Stimulated activated CD4-positive, alpha-beta T cell treated with anti-CD3 and anti-CD28 coated beads, Interleukin-1b, Interleukin-23, amount 100 ng/mL, for 1 hour (primary cell): ENCODE measurements at places on chromosomes 11 and 22.

DNA sequence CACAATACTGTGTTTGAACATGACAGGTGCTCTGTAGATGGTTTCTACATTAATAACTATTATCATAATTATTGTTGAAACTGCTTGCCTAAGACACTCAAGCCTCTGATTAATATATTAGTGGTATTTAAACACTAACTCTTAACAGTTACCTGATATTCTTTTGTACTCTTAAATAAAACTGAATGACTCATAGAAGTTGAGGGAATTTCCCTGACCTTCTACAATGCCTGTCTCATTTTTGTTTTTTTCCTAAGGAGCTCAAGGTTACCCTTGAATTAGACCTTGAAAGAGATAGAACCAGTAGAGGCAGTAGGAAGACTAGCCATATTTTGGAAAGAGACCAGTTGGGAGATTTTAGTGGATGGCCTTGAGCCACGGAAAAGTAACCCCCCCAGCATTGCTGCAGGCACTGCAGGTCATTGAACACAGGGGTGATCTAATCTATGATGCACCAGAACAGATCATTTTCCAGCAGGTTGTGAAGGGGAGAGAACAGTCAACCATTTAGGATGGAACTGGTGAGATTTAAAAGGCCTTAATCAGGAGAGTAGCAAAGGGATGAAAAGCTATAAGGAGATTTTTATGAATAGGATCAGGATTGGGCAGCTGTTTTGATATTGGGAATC, 148.3 kb downstream of the PGR start:
- no peak for DNase-seq

- DNase-seq, result no peak
Measured at GRCh38 chr11:122642971-122643370, 12.6 kb upstream of the UBASH3B start.

GRCh38 chr11:2275334-2276279, 5.2 kb upstream of the ASCL2 start:
- no peak for DNase-seq

GRCh38 chr22:50274311-50274710, 4.1 kb upstream of the MAPK11 start:
- no peak for DNase-seq

GRCh38 chr11:74769055-74769707, 20.5 kb downstream of the RNF169 start:
- no peak for DNase-seq

DNA sequence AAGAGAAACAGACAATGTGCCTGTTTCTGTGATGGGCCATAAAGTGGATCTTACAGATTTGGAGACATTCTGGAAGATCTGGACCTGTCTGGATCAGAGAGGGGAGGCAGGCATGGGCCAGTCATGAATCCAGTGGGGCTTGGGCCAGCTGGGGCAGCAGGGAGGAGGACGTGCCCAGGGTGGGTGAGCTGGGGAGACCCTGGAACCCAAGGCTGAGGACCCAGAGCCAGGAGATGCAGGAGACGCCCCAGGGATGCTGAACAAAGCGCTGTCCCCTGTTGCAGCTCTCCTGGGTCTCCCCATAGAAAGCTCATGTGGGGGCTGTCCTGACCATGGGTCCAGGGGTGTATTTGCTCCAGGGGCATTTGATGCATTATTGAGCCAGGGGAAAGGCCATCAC, 1.5 kb upstream of the APOBEC3A start:
- DNase-seq, result no peak

DNA sequence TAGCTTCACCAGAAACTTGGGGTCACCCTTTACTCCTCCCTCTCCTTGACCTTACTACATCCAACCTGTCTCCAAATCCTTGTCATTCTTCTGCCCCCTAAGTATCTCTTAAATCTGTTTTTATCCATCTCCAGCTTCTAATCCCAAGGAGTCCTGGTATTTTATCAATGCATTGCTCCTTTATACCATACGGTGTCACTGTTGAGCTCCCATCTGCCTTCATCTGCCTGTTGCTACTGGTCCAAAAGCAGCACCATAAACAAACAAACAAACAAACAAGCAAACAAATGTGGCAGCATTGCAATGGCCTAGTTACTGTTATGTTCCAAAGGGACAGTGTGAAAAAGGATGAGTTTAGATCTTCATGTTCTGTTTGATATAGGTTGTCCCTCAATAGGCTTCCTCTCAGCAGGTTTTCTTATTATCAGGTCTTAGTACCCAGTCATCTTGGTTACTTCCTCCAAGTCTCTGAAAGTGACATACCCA, 34.2 kb downstream of the DNHD1 start:
- DNase-seq, result no peak

DNA sequence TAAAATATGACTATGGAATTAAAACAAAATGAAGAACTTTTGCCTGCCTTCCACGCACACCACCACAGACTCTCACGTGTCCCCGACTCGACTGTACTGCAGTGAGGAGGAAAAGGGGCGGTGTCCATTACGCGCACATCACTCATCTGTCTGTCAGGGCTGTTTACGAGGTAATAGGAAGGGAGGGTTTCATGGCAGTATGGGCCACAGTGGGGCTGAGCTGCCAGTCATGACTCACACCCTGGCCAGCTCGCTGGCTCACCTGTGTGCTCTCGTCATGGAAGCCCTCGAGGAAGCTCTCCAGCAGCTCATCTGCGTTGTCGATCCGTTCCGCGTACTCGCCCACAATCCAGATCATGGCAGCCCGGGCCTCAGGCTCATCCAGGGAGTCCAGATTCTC, 33.5 kb upstream of the RASL10A start:
- DNase-seq, result no peak

GRCh38 chr11:76793391-76794291, 10.5 kb downstream of the TSKU start:
- no peak for DNase-seq

DNA sequence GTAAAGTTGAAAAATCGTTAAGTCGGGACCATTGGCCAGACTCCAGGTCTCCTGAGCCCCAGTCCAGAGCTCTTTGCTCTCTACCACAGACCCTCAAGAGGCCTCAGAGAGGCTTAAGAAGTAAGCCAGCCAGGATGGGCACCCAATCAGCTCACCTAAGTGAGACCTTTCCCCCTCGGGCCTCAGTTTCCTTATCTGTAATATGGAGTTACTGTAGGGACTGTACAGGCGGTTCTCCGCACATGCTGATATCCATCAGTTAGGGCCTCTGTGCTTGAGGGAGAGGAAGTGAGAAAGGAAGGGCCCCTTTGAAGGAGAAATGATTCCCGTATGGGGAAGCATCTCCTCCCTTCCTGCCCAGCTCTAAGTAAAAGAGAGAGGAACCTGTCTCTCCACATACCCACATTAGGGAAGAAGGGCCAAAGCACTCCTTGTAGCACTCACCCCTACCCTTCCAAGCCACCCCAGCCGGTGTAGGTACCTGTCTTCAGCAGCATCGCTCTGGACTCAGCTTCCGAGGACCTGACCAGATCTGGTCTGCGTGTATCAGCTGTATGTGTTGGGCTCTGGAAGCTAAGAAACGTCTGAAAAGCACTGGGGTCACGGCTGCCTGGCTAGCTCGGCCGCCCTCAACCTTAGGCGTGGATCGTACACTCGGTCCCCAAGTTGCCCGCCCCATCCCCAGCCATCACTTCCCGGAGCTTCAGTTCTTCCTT, 653 bp downstream of the NAGA start:
- DNase-seq, result no peak

DNA sequence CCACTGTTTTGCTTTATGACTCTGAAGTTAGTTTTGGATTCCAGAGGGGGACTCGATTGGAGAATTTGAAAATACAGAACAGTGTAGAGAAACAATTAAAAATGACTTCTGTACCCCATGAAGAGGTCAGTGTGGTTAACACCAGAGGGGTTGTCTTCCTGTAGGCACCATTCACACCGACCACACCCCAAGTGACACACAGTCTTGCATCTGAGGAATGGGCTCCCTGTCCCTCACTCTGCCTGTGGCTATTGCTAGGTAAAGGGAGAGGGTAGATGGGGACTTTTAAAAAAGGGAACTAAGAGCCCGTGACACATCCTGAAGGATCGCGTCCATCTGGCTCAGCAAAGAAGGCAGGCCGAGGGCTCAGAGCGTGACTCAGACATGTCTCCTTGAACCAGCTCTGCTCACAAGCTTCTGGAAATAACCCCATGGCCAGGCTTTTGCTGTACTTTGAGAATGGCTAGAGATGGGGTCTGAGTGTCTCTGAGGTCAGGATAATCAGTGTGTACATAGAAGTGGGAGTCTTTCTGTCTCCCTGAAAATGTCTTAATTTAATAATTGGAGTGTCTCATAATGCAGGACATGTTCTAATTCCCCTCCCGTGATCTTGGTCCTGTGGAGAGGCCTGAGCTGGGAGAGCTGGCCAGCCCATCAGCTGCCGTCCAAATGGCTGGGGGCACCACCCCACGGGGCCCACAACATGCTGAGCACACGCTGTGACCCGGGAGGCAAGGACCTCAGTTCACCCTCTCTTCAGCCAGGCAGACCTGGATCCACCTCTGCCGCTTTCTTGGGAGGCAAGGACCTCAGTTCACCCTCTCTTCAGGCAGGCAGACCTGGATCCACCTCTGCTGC, 39.3 kb downstream of the SGSM1 start:
- DNase-seq, result no peak

DNA sequence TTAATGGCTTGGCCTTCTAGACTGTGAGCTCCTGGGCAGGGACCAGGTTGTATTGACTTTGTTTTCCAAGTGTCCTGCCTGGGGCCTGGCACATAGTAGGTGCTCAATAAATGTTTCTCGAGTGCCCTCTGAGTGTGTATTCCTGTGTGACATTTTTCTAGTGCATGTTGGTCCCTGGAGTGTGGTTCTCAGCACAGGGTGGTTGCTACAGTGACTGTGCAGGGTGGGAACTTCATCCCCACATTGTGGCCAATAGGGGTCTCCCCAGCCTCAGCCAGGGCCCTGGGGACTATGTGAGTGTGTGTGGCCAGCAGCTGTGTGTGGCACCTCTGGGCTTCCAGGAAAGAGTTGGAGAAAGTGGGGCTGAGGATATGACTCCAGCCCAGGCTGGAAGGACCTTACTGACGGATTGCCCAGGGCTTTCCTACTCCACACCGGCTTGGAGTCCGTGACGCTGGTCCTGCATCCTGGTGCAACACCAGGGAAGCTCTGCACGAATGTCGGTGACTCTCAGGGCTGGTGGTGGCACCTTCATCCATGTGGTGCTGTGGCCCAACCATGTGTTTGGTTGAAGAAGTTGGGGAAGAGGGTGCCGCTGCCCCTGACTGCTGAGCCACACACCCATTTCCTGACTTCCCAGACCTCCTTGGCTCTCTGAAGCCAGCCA, 9.0 kb upstream of the MARK2 start:
- no peak for DNase-seq

DNA sequence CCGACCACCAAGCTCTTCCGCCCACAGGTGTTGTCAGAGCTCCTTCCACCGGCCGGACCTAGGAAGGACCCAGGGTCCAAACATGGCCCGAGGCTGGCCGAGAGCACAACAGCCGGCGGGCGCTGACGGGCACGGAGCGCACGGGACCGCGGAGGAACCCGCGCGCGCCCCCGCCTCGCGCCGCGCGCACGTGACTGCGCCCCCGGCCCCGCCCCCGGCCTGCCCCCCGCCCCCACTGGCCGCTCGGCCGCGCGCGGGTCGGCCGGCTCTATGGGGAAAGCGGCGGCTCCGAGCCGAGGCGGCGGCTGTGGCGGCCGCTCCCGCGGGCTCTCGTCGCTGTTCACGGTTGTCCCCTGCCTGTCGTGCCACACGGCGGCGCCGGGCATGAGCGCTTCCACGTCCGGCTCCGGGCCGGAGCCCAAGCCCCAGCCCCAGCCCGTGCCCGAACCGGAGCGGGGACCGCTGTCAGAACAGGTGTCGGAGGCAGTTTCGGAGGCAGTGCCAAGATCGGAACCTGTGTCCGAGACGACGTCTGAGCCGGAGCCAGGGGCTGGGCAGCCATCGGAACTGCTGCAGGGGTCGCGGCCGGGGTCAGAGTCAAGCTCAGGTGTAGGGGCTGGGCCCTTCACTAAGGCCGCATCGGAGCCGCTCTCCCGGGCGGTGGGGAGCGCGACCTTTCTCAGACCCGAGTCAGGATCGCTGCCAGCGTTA, at the start of gene OSBP2:
Gene OSBP2 (plus strand): TSS at position 235 of the 711 bp plus-strand sequence. CDS start 36 bp downstream, at position 271.
- no peak for DNase-seq

DNA sequence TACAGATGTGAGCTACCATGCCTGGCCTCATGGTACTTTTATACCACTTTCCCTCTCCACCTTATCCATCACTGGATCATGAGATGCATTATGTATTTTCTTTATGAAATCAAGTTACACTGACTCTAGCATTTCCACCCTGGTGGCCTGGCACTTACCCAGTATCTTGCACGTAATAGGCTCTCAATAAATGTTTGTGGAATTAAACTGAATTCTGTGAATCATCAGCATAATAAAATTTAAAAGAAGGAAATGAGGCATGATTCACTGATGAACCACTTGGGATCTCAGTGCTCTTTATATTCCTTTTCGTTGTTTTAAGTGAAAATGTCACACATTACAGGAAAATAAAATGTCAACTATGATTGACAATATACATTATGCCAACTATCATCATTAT, 25.1 kb downstream of the ADM start:
- DNase-seq, result no peak

DNA sequence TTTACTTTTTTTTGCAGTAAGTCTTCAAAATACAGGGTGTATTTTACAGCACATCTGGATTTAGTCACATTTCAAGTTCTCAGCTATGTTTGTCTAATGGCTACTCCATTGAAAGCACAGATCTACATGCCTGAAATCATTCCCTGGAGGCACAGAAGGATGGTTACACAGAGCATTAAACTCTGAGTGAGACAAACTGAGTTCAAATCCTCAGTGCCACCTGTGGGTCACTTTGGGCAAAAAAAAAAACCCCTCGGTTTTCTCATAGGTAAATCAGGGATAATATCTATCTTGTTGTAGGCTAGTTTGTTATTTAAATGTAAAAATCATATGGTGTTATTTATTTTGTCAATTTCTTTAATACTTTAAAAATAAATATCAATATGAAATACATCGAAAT, 7.7 kb downstream of the ANKRD49 start:
- DNase-seq, result no peak

DNA sequence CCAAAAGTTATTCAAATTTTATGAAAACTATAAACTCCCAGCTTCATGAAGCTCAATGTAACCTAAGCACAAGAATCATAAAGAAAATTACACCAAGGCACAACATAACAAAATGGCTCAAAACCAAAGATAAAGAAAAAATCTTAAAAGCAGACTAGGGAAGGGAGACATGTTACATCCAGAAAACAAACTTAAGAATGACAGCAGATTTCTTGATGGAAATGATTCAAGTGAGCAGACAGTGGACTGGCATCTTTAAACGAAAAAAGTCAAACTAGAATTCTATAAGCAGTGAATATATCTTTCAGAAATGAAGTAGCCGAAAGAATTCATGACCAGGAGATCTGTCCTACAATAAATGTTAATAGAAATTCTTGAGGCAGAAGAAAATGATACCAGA, 75.6 kb downstream of the SHANK2 start:
- DNase-seq, result no peak

GRCh38 chr22:39519681-39520225, 609 bp upstream of the ATF4 start:
- no peak for DNase-seq

GRCh38 chr11:73795925-73796632, 8.4 kb downstream of the MRPL48 start:
- no peak for DNase-seq

- no peak for DNase-seq
Measured at GRCh38 chr22:50473088-50473487, 1.7 kb downstream of the SBF1 start.
